ENCODE measurements at places on chromosomes 3 and 15. TPM values are rescaled to one million over a fixed set of nuclear protein-coding genes. Genes with fewer than 3 reads are reported as not detected.

DNA sequence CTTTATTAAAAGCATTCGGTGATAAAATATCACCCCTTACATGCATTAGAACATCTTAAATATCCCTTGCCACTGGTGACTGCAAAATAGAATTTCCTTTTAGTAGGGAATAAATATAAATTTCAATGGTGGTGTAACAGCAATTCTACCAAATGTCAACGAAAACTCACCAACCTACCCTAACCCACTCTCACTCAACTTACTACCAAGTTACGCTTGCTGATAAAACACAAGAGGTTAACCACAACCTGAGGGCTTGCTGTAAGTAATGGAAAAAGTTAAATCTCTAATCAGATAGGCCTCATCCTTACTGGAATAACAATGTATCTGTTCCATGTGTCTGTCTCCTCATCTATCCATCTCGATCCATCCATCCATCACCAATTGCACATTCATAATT, 274.7 kb downstream of the FOXP1 start:
- no peak for DNase-seq

GRCh38 chr3:42387802-42388651, 22.4 kb downstream of the LYZL4 start:
- DNase-seq = no peak

DNA sequence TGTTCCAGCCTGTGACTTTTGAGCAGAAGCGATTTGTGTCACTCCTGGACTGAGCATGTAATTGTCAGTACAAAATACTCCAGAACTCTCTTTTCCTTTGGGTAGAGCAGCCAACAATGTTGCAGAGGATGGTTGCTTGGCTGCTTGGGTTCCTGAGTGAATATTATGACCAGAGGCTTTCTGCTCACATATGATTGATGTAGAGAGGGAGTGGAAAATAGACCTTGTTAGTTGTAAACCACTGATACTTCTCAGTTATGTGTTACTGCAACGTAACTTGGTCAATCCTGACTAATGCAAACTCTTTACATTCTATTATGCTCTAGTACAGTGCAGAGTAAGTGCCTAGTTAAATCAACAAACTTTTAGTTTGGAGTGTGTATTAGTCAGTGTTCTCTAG, 322.6 kb upstream of the KCNH8 start:
- no peak for DNase-seq

GRCh38 chr3:18237251-18238005, 187.7 kb downstream of the SATB1 start:
- DNase-seq = no peak

DNA sequence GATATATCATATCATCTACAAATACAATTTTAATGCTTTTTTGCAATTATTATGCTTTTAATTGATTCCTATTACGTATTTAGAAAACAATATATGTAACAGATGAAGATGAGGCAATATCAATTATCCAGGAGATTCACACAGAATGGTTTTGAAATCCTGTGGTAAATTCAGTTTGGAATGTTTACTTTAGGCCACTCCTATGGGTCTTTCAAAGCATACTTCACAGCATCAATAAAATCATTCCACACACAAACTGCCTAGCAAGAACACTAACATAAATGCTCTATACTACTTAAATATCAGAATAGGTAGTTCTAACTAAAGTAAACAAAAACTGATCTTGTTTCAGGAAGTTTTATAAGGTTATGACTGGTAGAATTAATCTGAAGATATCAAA, 90.5 kb downstream of the FAM227B start:
- no peak for DNase-seq

- DNase-seq = no peak
These were observed 561.7 kb upstream of the SGO1 start for GRCh38 chr3:20747741-20748140.

- DNase-seq = no peak
These were observed 45.8 kb upstream of the GOLIM4 start for GRCh38 chr3:168141405-168141998.

DNA sequence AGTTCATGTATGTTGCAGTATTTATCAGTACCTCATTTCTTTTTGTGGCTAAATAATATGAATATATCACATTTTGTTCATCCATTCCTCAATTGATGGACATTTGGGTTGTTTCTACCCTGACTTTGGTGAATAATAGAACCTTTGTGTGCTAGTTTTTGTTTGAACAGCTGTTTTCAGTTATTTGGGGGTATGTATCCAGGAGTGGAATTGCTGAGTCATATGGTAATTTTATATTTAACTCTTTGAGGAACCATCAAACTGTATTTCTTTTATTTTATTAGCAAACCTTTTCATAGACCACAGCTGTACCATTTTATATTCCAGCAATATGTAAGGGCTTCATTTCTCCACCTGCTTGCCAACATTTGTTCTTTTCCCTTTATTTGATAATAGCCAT, 38.4 kb upstream of the RBM5 start:
- DNase-seq = no peak

The CPLX3 gene
- not detected for total RNA-seq

The EPHA3 gene
- total RNA-seq = 2.5 TPM

The MGA gene
- 23.7 TPM for total RNA-seq
